NCI-H1092 (cell line): ENCODE measurements at places on chromosomes 2 and 18.

DNA sequence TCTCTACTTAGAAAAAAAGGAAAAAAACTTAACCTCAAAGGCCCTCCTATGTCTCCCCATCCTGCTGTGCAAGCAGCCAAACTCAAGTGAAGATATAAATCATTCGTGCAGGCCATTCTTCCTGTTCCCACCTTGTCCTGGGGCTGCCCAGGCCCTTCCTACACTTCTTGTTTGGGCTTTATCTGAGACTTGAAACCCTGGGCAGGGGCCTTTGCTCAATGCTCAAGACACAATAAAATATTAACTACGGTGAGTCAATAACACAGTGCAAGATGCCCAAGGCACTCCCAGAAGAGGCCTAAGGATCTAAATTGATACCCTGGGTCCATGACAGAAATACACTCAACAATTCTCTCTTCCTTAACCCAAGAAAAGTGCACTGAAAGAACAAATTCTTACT lies 67.6 kb downstream of the TBC1D8 start:
- DNase-seq: no peak

GRCh38 chr18:11937874-11938478 lies 29.9 kb upstream of the MPPE1 start:
- peak; percentile 9 for DNase-seq

DNA sequence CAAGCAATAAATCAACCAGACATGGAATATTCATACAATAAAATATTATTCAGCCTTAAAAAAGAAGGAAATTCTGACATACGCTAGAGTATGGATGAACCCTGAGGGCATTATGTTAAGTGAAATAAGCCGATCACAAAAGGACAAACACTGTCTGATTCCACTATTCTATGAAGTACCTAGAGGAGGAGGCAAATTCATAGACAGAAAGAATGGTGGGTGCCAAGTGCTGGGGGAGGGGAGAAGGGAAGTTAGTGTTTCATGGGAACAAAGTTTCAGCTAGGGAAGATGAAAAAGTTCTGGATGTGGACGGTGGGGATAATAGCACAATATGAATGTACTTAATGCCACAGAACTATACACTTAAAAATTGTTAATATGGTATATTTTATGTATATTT lies 19.8 kb downstream of the SMAD7 start:
- no peak for DNase-seq

DNA sequence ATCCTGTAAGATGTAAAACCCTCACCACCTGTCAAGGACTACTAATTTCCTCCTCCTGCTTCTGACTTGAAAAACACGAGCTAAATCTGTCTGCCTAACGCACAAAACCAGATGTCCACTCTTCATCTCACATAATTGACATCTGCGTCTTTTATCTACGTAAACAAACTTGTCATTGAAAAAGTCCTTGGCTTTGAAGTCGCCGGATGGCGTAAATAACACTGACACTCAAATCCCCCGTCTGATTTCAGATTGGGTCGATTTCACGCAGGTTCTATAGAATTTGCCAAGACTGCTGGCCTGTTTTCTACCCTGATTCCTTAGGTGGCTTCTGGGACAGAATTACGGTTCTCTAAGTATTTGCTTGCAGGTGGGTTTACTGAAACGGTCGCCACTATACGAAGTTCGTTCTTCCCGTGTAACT lies 539 bp upstream of the MOB4 start:
- peak; percentile 35 for DNase-seq
